Activated CD8-positive, alpha-beta memory T cell treated with anti-CD3 and anti-CD28 coated beads for 48 hours (primary cell): ENCODE measurements at places on chromosomes 5 and 9.

GRCh38 chr5:10333154-10334006 is 20.1 kb upstream of the MARCHF6 start:
- no peak for DNase-seq

GRCh38 chr5:11527652-11528349 is 376.4 kb downstream of the CTNND2 start:
- DNase-seq = no peak

GRCh38 chr5:154313360-154314017 is 123.0 kb downstream of the GALNT10 start:
- DNase-seq = no peak

- DNase-seq = no peak
Observed at GRCh38 chr5:135332519-135333150, 66.4 kb downstream of the MACROH2A1 start.

GRCh38 chr5:142182840-142183239 is 74.3 kb downstream of the NDFIP1 start:
- no peak for DNase-seq

DNA sequence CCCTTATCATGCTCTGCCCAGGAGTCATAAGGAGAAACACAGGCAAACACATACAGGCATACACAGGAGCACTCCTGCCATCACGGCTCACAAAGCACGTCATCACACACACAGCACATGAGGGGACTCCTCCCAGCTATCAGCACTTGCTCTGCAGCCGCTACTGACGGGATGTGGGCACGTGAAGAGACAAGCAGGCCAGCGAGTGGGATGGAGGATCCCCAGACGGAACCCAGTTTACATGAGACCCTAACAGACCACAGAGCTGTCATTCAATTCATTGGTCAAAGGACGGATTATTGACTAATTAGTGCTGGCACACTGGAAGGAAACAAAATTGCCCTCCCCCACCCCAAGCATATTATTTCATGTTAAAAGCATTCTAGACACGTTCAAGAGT is 53.6 kb downstream of the SEMA4D start:
- no peak for DNase-seq

DNA sequence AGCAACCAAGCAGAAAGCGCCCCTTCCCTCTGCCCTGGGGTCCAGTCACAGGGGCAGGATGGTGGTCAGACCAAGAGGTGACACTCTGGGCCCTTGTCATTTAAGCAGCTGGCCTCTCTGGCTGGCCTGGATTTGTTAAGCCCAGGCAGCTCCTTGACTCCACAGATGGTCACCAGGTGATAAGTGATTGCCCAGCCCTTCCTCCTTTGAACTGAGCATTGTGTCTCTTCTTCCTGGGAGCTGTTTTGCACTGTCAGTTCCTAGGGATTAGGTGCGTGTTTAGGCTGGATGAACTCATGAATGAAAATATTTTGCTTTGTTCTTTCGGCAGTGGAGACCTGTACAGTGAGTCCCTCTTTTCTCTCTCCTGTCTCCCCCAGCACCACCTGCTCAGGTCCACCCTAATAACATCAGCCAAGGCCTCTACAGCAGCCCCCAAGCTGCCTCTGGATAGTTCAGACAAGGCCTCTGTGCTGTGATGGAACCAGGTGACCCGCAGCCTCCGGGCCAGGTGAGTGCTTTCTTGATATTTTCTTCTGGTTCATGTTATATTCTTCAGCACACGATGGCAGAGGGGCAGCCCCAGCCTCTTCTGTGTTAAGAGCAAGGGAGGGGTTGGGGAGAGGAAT is 139.7 kb upstream of the PITX1 start:
- no peak for DNase-seq

GRCh38 chr5:111398013-111398412 is 114.3 kb downstream of the STARD4 start:
- DNase-seq = no peak

DNA sequence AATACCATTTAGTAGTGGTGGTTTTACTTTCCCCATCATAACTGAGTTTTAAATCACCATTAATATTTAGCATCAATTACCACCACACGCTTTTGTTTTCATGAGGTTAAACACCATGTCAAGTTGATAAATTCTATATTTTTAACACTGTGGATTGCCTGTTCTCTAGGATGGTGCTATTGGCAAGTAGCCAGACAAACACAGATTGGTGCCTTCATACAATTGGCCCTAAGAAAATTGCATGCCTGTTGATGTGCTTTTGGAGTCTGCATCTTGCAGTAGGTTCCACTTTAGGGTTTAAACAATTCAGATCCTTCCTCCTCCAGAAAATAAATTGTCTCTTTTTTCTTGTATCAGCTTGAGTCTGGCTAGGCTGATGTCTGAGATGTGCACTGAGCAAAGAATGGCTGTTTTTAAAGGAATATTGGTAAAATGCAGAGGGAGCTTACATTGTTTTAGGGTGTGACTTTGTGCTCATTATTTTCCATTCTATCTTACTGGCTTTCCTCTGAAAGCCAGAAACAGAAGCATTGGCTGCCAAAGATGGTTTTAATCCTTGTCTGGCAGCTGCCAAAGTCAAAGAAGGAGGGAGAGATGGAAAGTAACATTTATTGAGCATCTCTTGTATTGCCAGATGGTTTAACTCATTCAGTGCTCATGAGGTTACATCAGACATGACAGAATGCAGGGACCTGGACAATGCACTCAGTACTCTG is 19.6 kb upstream of the MAN2A1 start:
- DNase-seq = no peak

- no peak for DNase-seq
Observed at GRCh38 chr5:119943148-119943547, 313.8 kb downstream of the FAM170A start.

DNA sequence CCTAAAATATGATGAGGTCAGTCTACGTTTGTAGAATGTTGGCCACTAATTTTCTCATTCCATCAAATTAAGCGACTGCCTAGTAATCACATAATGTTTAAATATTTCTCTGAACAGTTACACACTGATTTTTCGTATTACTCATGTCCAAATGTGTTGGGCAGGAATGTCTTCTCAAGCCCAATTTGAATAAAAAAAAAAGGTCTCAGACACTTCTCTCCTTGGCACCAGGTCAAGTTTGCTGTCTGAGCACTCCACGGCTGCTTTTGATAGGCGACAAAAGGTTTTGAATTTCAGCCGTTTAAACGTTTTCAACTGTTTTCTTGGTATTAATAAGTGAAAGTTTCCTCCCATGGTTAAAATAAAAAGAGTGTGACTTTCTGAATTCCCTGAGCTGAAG is 542.1 kb downstream of the IRX1 start:
- DNase-seq = no peak

GRCh38 chr9:89742660-89743059 is 137.8 kb downstream of the GADD45G start:
- no peak for DNase-seq

GRCh38 chr9:90735952-90736351 is 65.7 kb upstream of the SYK start:
- DNase-seq = no peak

DNA sequence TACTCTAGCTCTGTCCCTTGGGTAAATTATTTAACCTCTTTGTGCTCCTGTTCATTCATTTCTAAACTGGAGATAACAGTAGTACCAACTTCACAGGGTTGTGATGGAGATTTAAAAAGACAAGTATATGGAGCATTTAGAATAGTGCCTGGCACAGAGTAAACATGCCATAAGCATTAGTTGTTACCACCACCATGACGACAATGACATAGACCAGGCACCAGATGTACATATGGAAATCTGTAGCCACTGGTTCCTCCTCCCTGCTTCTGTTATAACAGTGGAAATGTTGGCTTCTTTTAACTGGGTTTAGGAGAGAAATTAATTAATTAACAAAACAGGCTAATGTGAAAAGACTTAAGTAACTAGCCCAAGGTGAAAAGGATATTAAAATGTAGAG is 217.5 kb downstream of the DENND1A start:
- DNase-seq = no peak

DNA sequence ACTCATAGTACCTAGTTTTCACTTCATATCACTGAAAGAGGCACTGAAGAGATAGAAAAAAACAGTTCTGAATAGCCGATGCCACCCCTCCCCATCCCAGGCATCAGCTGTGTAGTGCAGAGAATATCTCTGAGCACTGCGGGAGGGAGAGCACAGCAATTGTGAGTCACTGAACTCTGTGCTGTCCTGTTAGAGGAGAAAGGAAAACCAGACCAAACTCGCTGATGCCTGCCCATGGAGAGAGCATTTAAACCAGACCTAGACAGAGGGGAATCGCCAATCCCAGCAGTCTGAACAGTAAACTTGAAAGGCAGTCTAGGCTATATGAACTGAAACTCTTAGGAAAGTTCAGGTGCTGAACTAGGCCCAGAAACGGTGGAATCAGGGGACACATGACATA is 120.1 kb upstream of the SLC30A5 start:
- no peak for DNase-seq

GRCh38 chr9:22005021-22005701 is 3.9 kb downstream of the CDKN2B start:
- DNase-seq = no peak

GRCh38 chr5:1411099-1411498 is 34.1 kb downstream of the SLC6A3 start:
- DNase-seq = no peak

- no peak for DNase-seq
Observed at GRCh38 chr9:116693233-116693731, 6.2 kb downstream of the TRIM32 start.

GRCh38 chr5:2660315-2660714 is 91.2 kb downstream of the IRX2 start:
- no peak for DNase-seq

DNA sequence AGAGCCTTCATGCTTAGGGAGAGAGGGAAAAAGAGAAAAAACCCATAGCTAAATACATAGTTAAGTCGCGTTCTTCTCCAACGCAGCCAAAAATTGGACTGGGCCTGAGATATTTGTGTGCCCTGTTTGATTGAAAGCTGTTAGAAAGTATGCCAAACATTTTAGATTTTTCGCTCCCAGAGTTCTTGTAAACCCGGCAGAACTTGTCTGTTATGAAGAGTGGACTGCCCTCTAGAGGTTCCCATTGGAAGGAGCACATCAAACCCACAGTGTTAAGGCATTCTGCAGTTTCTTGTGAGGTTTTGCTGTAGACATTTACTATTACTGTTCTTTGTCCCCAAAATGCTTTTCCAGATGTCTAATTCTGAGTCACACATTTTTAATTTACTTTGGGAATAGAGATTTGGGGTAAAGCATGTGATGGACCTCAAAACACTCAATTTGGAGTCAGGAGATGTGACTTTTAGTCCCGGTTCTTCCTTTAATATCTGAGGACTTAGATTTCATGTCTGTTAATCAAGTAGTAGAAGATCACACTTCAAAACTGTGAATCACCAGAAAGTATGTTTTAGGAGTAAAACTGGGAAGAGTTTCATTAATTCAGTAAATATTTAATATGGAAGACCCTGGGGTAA is 96.6 kb downstream of the PCSK1 start:
- DNase-seq = no peak

DNA sequence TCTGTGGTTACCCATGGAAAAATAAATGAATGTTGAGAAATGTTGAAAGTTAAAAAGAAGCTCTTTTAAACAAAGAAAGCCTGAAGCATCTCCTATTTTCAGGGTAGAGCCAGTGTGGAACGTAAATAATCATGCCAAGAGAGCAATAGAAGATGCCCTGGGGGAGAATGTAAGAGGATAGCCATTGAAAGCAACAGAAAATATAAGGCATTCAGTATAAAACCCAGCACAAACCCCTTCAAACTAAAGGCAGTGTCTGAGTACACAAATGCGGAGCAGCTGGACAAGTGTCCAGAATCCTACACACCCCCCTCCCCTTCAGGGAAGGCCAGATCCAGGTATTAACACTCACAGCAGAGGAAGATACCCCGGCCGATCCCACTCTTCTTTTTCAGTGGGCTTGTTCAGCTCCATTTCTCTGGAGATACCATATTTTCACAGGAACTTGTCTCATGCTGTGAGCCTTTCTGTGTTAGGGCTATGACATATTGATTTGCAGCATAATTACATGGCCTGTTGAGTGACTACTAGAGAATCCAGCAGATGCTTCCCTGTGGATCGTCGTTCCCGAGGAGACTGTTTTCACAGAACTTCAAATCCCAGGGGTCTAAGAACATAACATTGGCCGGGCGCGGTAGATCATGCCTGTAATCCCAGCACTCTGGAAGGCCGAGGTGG is 101.2 kb downstream of the PLK2 start:
- no peak for DNase-seq

DNA sequence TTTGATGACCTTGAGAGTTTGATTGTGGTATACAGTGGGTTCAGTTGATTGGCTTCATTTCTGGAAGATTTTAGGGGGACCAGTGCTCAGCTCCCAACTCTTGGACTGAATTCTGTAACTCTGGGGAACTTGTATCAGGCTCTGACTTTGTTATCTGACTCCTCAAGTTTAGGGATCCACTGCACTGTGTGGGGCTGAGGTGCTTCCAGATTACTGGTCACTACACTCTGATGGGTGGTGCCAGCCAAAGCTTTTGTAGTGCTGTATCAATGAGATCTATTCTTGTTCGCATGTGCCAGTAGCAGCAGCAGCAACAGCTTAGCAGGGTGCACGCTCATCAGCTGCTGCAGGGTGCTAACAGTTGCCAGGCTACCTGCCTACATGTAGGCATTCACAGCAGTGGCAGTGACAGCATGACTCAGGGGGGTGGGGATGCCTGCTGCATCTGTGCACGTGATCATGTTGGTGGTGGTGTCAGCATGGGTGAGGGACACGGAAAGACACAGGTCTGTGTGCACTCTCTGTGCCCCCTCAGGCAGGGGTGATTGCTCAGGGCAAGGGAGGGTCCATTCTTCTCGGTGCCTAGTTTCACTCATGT is 438.8 kb upstream of the SEMA6A start:
- no peak for DNase-seq

DNA sequence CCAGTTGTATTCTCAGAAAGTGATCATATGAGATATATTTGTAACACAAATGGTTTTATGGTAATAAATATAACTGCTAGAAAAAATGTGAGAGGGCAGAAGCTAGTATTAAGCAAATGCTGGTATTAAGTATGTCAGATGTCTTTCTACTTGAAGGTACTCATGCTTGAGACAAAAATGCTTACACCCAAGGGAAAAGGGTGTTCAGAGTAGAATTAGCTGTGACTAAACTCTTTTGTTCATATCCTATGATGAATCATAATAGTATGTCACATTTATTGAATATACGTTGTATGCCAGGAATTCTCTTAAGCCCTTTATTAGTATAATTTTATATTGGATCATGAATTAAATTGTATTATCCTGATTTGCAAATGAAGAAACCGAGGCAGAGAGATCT is 2.2 kb downstream of the ADGRV1 start:
- DNase-seq = no peak

GRCh38 chr5:167916261-167916691 is 375.2 kb upstream of the WWC1 start:
- no peak for DNase-seq

GRCh38 chr9:3719286-3719685 is 193.5 kb upstream of the RFX3 start:
- DNase-seq = no peak

GRCh38 chr5:78002690-78003089 is 226.6 kb upstream of the TBCA start:
- DNase-seq = no peak

- no peak for DNase-seq
Observed at GRCh38 chr5:1390861-1391600, 46.1 kb upstream of the CLPTM1L start.

- DNase-seq = no peak
Observed at GRCh38 chr5:82786748-82787147, 290.4 kb downstream of the TMEM167A start.
